ENCODE measurements at places on chromosomes 1 and 21.

GRCh38 chr1:69568421-69569174, 876 bp downstream of the LRRC7 start:
- DNase-seq, result no peak

DNA sequence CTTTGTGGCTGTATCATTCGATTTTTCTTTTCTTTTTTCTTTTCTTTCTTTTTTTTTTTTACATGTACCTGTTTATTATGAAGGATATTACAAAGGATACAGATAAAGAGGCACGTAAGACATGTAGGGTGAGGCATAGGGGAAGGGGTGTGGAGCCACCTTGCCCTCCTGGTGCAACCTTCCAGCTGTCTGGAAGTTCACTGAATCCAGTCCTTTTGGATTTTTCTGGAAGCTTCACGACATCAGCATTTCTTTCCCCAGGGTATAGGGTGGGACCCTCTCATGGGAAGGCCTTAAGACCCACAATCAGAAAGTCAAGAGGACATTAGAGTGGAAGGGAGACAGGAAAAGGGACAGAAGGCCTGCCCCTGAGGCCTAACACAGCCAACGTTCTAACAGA, 30.1 kb upstream of the TGFBR3 start:
- no peak for DNase-seq

GRCh38 chr1:32592943-32593342, 53.7 kb downstream of the ZBTB8A start:
- DNase-seq, result no peak

DNA sequence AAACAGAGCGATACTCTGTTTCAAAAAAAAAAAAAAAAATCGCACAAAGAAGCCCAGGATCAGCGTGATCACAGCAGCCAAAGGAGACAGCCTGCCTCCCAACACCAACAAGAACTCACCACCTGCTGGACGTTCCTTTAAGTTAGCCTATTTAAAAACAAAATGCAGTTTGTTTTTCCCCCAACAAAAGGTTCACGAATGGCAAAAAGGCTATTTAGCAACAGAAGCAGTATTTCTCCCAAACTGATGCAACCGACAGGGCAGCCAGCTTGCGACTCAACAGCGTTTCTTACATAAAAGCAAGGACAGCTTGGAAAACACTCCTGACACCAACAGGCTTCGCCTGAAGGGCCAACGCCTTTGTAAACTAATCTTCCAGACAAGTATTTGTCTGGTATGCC, 6.8 kb downstream of the SSU72 start:
- DNase-seq, result no peak

DNA sequence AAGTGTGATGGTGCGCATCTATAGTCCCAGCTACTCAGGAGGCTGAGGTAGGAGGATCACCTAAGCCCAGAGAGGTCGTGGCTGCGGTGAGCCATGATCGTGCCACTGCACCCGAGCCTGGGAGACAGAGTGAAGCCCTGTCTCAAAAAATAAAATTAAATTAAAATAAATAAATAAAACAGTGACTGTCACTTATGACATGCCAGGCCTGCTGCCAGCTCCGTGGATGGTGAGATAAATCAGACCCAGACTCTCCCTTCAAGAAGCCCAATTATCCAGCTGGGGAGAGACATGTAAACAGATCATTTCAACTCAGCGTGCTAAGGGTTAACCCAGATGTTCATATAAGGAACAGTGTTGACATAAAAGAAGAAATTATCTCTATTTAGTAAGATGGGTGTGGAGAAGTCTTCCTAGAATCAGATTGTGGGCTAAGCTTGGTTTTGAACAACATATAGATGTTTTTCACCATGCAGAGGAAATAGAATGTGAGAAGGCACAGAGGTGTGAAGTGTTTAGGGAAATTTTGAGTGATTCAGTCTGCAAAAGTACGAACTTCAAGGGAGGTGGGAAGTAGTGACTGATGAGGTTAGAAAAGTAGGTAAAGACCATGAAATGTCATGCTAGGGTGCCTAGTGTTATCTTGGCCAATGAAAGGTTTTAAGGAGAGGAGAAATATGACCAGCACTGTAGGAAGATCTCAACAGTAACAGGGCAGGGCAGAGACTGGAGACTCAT, 18.3 kb downstream of the YARS1 start:
- DNase-seq, result no peak

GRCh38 chr1:26717017-26717491, 21.2 kb downstream of the ARID1A start:
- no peak for DNase-seq

DNA sequence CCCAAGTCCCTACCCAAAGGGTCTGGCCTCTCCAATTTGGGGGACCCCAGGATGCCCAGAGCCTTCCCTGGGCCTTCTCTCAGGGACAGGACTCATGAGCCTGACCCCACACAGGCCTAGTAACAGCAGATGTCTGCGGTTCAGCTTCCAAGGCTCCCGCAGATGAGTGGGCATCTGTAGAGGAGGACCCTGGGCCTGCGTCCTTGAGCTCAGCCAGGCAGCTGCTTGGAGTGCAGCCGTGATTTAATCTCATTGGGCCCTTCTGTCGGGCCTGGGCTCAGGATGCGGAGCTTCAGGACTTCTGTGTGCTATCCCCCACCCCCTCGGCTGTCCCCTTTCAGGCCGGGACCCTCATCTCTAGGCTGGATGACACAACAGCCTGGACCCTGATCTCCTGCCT, 35.4 kb downstream of the IGSF21 start:
- DNase-seq, result no peak

DNA sequence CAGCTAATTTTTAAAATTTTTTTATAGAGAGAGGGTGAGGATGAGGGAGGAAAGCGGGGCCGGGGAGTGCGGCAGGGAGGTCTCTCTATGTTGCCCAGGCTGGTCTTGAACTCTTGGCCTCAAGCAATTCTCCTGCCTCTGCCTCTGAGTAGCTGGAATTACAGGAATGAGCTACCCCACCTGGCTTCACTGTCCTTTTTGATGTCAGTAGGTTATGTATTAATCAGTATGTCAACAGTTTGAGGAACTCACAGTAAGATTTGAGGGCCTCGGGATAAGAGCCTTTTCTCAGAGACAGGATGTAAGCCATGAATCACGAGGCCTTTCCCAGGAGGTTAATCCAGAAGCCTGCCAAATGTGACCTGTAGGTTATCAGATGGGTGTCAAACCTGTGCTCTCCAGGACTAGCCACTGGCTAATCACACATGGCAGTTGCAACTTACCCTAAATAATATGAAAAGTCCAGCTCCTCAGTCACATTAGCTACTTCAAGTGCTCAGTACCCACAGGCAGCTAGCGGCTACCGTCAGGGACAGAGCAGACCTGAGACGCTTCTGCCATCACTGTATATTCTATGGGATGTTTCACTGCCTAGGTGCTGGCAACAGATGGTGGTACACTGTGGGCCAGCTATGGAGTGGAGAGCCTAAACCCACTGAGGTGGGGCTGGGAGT, 33.1 kb downstream of the TRIM67 start:
- DNase-seq, result no peak

DNA sequence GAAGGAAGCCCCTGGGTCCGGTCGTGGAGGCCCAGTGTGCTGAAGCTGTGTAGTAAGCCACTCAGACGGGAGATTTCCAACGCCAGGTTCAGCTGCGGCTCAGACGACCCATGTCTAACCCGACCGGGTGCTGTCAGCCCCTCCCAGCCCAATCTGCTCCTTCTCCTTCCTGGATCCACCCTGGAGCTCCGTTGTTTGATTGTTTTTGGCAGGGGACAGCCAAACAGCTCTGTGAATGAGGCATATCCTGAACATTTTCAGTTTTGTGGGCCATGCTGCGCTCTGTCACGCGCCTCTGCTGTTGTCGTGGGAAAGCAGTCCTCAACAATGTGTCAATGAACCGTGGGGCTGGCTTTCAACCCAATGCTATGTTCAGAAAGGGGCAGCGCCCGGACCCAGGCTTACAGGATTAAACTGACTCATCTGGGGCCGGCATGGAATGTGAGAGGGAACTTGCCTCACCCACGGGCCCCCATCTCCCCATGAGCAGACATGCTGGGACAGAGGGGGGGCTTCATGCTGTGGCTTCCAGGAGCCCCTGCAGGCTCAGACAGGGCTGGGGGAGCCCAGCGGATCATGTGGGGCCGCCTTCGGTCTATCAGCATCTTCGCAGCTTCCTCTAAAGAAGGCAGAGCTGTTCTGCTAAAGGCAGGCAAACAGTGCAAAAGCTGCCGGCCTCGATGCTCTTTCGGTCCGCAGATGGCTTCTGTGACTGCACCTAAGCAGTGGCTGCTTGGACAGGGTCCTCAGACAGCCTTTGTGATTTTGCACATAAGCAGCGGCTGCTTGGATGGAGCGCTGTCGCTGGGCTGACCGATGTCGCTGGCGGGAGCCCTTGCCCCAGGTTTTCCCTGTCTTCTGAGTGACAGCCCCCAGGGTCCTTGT, 101.7 kb downstream of the RIPK4 start:
- DNase-seq, result no peak

DNA sequence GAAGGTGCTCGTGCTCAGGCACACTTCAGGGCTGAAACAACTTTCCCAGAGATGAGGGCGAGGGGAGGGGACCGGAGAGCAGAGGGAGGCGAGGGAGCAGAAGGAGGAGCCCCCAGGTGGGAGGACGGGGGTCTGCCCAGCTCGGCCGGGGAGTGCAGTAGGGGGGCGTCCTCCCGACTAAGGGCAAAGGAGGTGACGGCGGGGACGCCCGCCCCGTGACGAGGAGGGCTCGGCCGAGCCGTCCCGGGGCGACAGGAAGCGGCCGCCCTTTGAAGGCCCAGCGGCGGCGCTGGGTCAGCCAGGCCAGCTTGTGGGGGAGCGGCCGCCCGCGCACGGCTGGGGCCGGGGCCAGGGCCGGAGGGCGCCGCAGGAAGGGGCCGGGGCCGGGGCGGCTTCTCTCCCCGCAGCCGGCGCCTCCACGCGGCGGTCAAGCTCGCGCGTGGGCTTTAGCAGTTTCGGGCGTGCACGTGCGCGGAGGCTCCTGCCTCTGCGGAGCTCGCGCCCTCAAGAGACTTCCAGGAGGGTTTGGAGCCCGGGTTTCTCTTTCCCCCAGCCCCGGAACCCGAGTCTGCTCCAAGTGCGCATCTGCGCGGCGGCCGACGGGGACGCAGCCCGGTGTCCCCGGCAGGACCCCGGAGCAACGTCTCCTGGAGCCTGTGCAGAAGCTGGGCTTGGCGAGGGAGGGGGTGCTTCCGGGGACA, 100.8 kb upstream of the SLC45A1 start:
- DNase-seq, result no peak

- no peak for DNase-seq
Observed at GRCh38 chr1:24203404-24203803, 16.3 kb upstream of the IFNLR1 start.
